Stimulated activated CD4-positive, alpha-beta T cell treated with anti-CD3 and anti-CD28 coated beads, Interleukin-15, amount 100 ng/mL, for 1 hour (primary cell): ENCODE measurements at places on chromosomes 4 and X.

GRCh38 chr4:128232719-128233118 lies 54.9 kb downstream of the PGRMC2 start:
- DNase-seq, result no peak

GRCh38 chrX:46698691-46699090 lies 60.2 kb downstream of the SLC9A7 start:
- no peak for DNase-seq

GRCh38 chr4:153789741-153790499 lies 1.0 kb upstream of the SFRP2 start:
- DNase-seq, result no peak

DNA sequence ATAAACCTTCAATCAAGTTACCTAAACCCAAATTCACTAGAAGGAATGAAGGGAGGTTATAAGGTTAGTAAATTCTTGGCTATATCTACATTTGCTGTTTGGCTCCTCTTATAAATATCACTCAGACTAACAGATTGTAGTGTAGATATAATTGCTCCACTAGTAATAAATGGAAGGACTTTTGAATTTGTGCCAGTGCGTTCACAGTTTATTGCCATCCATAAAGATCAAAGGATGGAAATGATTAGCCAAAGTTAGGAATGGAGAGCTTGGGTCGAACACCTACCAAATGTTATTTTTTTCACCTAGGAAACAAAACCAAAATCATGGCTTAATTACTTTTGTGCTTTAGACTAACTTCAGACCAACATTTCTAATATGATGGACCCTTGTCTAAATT lies 9.2 kb downstream of the DTHD1 start:
- no peak for DNase-seq

- DNase-seq, result no peak
These were observed 176.9 kb downstream of the DCTD start for GRCh38 chr4:182740256-182740655.
